Femur (tissue), 1 donor: ENCODE measurements at places on chromosomes 4 and X.

DNA sequence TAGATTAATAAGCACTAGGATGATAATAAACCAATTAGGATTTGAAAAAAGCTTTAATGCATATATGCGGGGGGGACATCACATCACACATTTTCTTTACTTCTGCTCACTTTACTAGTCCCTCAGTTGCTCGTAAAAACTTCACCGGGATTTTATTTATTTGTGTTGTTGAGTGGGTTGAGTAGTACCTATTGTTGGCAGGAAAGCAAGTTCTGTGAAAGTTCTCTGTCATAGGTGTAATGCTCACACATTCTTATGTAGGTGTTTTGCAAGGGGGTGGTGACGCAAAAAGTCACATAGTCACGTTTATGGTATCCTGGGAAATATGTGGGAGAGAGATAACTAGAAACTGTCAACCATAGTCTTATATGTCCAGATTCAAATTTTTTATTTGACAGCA, 65.3 kb downstream of the PDLIM5 start:
- no peak for DNase-seq

GRCh38 chr4:67809502-67809901, 55.3 kb upstream of the GNRHR start:
- DNase-seq: no peak

DNA sequence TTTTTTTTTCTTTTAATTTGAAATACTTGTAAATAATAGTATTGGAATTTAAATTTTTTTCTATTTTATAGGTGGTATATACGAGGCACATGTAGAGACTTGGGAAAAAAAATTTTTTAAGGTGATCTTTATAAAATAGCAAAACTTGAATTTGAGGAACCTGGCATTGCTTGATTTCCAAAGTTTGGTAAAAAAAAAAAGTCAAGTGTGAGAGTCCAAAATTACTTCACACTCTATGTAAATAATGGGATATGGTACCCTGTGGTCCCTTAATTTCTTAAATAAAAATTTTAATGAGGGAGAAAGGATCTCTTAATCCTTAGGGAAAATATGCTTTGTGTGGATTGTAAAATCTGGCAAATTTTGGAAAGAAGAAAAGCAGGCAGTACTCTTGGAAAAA, 19.0 kb downstream of the SPRY1 start:
- DNase-seq: no peak

- DNase-seq: peak; percentile 30
Measured at GRCh38 chr4:183348706-183349659, 26.8 kb upstream of the CLDN24 start.

DNA sequence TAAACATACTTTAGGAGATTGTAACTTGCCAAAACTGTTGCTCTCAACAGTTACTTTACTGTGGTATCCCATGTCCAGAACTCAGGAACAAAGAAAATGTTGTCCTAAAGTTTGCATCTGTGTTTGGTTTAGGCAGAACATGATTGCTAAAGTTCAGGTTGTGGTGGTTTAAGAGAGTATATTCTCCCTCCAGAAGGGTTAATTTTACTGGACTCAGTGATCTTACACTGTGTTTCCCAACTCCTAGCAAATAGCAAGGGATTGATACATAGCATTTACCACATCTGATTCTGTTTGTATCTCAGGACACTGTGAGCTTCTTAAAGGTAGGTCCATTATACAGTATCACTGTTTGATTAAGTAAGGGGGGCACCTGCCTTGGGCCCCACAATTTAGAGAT, 13.3 kb upstream of the DCK start:
- no peak for DNase-seq

- no peak for DNase-seq
Measured at GRCh38 chr4:113639326-113639725, 122.2 kb downstream of the CAMK2D start.

- no peak for DNase-seq
Measured at GRCh38 chr4:139295942-139296299, 5.4 kb upstream of the NAA15 start.

DNA sequence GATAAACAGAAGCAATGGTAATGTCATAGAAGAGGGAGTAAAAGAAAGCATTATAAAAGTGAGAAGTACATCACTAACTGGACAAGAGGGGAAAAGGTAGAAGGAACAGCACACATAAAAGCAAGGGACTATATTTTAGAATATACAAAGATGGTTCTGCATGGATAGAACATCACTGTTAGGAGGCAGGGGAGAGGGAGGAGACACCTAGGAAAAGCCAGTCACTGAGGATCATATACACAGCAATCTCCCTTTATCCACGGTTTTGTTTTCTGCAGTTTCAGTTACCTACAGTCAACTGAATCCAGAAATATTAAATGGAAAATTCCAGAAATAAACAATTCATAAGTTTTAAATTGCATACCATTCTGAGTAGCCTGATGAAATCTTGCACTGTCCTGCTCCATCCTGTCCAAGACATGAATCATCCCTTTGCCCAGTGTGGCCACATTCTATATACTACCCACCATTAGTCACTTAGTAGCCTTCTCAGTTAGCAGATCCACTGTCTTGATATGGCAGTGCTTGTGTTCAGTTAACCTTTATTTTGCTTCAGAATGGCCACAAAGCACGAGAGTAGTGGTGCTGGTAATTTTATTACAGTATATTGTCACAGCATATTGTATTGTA, 74.2 kb downstream of the PPA2 start:
- DNase-seq: no peak

- DNase-seq: no peak
Measured at GRCh38 chr4:27381815-27382214, 521.2 kb downstream of the STIM2 start.

DNA sequence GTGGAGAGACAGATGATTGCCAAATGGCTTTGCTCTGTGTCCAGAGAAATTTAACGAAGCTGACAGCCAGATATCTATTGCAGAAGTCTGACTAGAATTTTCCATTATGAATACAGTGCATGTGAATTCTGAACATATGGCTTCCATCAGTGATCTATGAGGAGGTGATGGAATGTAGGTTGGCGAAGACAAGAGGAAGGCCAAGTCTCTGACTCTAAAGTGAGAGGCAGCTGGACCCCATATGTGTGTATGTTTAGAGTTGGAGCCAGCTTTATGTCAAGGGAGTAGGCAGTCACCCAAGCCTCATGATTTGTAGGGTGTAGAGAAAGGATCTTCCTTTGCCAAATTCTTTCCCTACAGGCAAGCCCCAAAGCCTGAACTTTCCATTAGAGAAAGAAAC, 76.2 kb upstream of the TEX13D start:
- peak; percentile 88 for DNase-seq

DNA sequence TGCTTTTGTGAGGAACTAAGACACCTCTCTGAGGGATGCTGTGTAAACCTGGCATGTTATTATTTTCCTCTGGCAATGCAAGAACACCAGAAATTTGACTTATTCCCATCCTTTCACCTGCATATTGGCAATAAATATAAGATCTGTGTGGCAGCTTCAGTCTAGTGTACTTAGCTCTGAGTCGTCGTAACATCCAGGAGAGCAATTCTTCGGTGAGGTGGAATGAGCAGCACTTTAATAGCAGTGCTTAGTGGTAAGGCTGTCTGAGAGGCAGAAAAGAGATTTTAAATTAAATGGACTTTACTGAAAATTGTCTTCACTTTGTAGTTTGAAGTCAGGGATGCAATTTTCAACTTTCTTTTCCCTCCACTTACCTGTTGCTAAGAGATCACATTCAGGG, 344.9 kb downstream of the PCDH7 start:
- DNase-seq: no peak

DNA sequence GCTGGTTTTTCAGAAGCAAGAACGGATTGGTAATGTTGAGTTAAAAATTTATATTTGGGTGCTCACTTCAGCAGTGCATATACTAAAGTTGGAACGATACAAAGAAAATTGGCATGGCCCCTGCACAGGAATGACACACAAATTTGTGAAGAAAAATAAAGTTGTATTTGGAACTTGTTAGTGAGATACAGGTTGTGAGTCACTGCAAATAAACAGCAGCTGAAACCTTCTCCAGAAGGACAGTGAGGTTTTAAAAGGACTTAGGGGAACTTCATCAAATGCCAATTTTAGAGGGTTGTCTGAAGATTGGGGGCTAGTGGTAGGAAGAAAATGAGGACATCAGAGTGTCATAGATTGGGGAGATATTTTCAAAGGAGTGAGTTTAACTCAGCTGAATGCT, 79.7 kb upstream of the ELOVL6 start:
- no peak for DNase-seq

DNA sequence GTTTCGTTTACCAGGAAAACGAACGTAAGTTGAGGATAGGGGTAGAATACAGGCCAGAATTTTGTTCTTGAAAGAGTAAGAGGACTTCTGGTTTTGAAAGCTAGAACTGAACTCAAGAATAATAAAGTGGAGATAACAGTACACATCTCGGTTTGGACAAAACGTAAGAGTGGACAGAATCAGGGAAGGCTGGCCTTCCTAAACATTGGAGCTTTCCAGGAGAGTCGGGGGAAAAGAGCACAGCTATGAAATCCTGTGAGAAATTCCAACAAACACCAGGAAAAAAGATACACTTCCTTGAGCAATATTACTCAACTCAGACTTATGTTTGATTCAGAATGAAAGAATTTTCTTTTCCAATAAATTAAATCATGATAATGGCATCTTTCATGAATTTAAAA, 1.2 kb downstream of the CTSO start:
- DNase-seq: no peak

GRCh38 chr4:153684182-153684970, at the start of gene TLR2:
Gene TLR2 (plus strand): TSS chr4:153684280. CDS start chr4:153702908, 18,628 bp downstream.
- peak; percentile 81 for DNase-seq

DNA sequence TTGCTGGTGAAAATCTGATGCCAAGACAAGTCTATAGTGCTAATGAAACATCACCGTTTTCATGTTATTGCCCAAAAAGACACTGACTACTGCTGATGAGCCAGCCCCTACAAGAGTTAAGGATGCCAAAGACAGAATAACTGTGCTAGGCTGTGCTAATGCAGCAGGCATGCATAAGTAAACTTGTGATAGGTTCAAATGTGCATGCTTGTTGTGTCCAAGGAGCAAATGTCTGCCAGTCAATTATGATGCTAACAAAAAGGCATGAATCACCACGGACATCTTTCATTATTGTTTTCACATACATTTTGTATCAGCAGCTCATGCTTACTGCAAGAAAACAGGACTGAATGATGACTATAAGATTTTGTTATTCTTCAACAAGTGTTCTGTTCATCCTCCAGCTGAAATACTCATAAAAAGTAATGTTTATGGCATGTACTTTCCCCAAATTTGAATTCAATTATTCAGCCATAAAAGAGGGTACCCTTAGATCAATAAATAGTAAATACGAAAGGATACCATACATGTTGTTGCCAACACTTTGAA, 306.9 kb upstream of the ARSJ start:
- DNase-seq: no peak

- DNase-seq: no peak
Measured at GRCh38 chrX:130075777-130076176, 34.5 kb downstream of the ELF4 start.

- no peak for DNase-seq
Measured at GRCh38 chr4:94744850-94745249, 12.9 kb upstream of the BMPR1B start.

DNA sequence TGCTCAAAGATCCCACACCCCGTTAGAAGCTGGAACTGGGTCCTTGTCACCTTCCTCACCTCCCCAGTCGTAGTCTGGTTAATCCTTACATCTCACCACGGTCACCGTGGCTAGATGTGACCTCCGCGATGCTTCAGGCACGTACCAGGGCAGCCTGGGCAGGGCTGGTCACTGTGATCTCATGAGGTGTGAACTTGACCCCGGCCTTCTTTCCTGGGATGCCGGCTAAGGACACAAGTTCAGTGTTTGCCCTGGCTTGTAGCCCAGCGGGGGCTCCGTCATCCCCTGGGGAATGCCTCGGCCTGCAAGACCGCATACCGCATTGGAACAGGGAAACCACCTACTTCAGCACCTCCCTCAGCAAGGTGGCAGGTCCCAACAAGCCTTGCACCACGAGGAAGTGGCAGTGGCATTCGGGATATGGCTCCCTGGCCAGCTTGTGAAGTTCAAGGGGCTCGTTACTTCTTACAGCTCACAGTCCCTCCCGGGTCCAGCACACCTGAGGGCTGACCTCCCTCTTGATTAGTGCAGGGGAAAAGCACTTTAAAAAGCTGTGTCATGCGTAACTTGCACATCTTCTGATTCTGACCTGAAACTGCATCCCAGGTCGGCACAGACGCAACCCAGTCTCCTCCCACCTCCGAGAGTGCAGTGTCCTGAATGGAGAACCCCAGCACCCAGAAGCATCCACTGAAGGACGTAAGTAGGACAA, 25.9 kb downstream of the NOP14 start:
- peak; percentile 33 for DNase-seq

DNA sequence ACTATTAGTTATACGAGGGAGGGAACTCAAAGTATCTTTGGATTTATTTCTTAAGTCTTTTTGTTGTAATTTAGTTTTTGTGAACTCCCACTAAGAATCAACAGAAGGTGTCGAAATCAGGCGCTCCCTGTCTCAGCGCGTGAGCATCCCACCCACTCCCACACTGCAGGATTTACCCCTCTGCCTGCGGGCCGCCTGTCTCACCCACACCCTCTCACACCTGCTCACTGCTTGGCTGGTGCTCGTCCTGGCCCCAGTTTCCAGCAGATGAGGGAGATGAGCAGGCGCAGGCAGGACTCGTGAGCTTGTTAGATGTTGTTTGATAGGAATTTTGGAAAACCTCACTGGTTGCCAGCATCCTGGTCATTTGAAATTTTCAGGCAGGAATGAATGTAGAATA, 20.8 kb upstream of the HGFAC start:
- no peak for DNase-seq

DNA sequence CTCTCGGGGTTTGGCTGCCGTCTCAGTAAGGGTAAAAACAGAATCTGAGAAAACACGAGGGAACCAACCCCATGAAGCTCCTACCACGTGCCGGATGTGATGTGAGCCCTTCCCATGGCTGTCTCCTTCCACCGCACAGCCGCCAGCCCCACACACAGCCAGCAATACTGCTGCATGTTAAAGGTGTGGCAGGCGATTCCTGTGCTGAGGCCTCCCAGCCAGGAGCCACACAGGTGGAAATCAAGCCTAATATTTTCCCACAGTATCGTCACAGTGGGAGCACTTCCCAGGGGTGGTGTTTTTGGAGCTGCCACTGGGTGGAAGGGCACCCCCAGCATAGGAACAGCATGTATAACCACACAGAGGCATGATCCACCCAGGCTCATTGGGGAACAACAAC, 77.5 kb downstream of the SLC2A9 start:
- DNase-seq: no peak

GRCh38 chr4:28369499-28369898, 1508.9 kb downstream of the STIM2 start:
- DNase-seq: no peak

- DNase-seq: no peak
Measured at GRCh38 chr4:6264225-6264540, 5.5 kb upstream of the WFS1 start.

GRCh38 chrX:49116076-49116475, 7.5 kb downstream of the GPKOW start:
- no peak for DNase-seq

GRCh38 chr4:137627739-137628460, 95.6 kb upstream of the PCDH18 start:
- no peak for DNase-seq

DNA sequence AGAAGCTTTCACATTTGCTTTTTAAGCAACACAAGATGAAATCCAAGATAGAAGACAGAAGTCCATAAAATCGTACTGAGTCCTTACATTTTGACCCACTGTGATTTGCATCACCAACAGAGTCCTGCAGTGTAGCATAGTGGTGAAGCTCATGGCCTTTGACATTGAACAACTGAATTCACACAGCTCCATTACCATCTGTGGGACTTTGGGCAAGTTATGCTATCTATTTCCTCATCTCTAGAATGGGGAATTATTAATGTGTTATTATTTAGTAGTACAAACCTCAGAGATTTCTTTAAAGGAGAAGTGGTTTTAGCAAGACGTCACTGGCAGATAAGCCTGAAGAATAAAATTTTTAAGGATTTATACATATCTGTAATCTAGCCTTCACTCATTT, 10.7 kb downstream of the GPRIN3 start:
- DNase-seq: no peak
